ENCODE measurements at places on chromosomes 4 and X.

DNA sequence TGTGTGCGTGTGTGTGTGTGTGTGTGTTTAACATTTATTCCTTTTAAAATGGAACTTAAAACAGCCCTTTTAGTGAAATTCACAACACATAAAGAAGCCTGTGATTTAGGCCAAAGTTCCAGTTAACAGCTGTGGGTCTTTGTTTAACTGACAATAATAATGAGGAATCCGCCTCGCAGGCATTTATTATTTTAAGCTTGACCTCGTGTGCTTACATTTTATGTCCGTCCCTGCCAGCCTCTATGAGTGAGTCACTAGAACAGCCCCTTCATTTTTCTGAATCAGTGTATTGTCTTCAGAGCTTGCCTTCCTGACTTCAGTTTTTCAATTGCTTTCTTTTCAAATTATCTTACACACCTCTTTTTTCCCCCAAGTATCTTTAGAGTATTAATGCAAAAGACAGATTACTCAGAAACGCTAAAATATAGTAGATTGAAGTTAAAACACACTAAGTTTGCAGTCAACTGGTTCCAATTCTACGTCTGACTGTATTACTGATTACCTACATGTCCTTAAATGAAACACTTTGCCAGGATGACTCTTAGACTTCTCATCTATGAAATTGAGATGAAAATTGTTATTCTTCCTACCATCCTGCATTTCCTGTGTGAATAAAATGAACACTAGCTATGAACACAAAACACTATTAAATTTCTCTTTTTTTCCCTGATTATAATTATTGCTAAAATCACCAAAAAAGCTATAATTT, 319.6 kb upstream of the HS3ST1 start:
- DNase-seq: peak; percentile 35

DNA sequence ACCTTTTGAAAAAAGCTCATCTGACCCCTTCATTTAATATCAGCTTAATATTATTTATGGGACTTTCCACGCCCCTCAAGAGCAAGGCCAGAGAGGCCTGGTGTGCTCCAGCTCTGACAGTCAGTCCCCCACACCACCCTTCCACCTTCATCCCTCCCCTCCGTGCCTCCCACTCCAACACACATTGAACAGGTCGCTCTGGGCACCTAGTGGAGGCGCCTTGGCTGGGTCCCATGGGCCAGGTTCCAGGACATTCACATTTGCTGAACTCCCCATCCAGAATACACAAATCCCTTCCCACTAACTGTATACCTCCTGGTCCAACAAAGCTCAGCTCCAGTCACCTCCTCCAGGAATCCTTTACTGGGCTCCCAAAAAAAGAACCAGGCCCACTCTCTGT, 137.5 kb downstream of the BCOR start:
- DNase-seq: no peak

GRCh38 chr4:89762311-89762710, 74.7 kb downstream of the SNCA start:
- DNase-seq: no peak

- DNase-seq: no peak
Measured at GRCh38 chrX:39318506-39319343, 517.5 kb downstream of the MID1IP1 start.

- DNase-seq: no peak
Measured at GRCh38 chrX:18698737-18699650, 8.5 kb upstream of the PPEF1 start.

- DNase-seq: no peak
Measured at GRCh38 chr4:102064747-102065442, 274.4 kb downstream of the BANK1 start.

- DNase-seq: no peak
Measured at GRCh38 chrX:46681849-46682248, 77.1 kb downstream of the SLC9A7 start.

DNA sequence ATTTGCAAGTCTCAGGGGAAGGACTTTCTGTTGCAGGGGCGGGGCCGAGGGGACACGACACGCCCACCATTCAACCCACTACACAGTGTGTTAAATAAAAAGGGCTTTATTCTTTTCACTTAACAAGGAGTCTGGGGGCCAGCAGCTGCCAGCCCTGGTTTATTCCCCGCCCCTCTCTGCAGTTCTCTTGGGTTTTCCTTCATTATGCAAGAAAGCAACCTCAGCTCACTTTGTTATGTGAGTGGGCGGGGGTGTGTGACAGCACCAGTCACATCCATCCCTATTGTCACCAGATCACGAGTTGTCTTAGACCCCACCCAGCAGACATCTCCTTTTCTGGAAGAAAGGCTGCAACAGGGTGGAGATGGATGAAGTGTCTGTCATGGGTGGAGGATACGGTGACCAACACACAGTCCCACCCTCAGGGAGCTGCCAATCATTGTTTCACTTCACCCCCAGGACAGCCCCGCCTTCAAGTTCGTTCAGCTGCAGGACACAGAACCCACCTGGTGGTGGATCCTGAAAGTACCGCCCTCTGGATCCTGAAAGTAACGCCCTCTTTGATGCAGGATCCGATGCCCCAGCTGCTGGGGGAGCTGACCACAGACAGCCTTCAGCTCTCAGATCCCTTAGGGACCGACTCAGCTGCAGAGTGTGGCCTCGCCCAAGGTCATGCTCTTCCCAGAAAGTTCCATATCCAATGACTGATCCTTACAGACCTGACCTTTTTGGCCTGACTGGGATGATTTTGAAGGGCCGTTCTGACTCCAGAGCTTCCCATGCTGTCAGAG, 79.6 kb downstream of the SMIM20 start:
- no peak for DNase-seq

- DNase-seq: no peak
Measured at GRCh38 chr4:138078253-138078652, 163.9 kb downstream of the SLC7A11 start.

DNA sequence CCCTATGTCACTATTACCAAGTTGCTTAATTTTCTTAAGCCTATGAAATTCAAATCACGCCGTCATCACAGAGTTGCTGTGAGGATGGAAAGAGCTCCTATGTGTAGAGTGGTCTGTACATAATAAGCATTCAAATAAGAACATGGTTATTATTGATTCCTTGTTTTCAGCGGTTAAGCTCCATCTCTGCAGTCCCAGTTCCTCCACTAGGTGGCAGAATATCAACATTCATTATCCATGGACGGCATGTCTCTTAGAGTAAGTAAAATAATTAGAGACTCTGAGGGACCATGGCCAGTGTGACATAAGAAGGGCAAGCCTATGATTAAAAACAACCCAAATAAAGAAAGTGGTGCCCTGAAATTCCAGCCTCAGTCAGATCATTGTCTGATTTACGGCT, 132.5 kb upstream of the NHS start:
- DNase-seq: peak; percentile 35

GRCh38 chrX:10379878-10380277, 223.1 kb downstream of the CLCN4 start:
- no peak for DNase-seq

GRCh38 chr4:45302828-45303227, 576.5 kb upstream of the GNPDA2 start:
- DNase-seq: no peak

DNA sequence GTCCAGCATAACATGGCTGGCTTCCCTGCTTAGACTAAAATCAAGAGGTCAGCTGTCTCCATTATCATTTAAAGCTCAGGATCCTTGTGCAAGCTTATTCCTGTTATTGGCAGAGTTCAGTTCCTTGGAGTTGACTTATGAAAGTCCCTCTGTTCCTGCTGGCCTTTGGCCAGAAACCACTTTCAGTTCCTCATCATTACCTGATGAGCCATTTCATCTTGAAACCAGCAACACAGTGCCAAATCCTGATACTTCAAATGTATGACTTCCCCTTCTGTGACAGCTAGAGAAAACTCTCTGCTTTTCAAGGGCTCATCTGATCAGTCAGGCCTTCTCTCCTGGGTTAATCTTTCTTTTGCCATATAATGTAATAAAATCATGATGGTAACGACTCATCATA, 110.6 kb upstream of the FSTL5 start:
- no peak for DNase-seq

DNA sequence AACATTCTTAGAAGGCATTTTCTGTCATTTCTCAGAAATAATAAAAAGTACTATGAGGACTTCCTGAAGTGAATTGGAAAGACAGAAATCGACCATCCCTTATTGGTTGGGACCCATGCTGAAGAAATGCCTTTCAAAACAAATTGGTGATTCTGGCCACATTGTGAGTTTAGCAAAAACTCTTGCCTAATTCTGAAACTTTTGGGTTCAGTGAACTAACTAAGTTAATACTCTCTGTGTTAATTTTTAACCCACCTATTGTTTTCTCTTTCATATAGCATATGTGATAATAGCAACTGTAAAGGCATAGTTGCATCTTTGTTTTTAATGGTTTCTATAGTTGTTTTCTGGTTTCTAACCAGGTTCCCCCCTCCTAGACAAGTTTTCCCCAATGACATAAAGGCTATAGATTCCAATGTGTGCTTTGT, 129.3 kb upstream of the FAT1 start:
- DNase-seq: no peak

GRCh38 chr4:24537025-24537424, 47.3 kb downstream of the DHX15 start:
- DNase-seq: no peak

GRCh38 chr4:83234902-83235644, 49.5 kb downstream of the COQ2 start:
- no peak for DNase-seq

- no peak for DNase-seq
Measured at GRCh38 chr4:26174027-26174426, 146.8 kb upstream of the RBPJ start.

- DNase-seq: no peak
Measured at GRCh38 chr4:56050625-56051024, 101.9 kb downstream of the CEP135 start.

DNA sequence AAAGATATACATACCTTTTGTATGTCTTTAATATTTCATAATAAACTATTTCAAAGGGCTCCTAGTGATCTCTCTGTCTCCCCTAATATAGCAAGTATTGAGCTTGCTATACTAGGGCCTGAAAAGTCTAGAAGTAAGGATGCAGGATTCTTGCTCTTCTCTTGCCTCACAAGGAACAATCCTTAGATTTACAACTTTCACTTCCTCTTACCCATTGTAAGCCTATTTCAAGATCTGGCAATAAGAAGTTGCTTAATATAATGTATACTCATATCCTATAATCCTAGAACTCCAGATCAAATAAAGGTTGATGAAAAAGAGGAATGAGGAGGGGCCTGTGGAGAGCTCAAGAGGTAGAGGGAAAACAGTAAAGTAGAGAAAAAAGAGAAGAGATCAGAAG, 40.8 kb upstream of the CHRDL1 start:
- no peak for DNase-seq

DNA sequence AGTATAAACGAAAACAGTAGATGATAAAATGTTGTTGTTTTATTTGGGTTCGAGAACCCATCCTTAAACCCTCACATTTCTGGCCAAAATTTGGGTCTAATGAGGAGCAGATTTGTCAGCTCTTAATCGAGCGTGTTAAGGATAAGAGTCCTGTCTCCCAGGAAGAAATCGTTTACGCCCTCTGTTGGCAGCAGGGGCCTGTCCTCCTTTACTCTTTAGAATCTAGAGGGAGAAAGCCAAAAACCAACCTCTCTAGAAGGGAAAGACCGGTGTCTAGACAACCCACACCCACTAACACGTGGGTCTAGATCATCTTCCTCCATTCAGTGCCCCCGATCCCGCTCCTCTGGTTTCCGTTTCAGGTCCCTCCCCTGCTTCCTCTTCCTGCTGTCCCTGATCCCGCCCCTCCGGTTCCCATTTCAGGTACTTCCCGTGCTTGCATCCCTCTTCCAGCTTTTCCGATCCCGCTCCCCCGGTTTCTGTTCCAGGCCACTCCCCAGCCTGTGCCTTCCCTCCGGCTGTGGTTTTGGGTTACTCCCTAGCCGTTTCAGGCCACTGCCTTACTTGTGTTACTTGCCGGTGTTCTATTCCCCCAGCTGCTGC, 339.1 kb downstream of the PAPSS1 start:
- DNase-seq: no peak

DNA sequence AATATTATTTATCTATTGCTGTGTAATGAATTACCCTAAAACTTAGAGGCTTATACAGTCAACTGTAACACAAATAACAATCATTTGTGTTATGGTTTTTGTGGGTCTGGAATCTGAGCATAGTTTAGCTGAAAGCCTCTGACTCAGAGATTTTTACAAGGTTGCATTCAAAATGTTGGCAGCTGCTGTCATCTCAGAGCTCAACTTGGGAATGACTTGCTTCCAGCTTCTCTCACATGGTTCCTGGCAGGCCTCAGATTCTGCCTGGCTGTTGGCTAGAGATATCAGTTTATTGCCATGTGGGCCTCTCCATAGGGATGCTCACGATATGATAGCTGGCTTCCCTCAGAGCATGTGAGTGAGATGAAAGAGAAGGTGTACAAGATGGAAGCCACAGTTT, 70.2 kb upstream of the BRWD3 start:
- no peak for DNase-seq

- no peak for DNase-seq
Measured at GRCh38 chr4:15286041-15286440, 141.8 kb upstream of the C1QTNF7 start.

- no peak for DNase-seq
Measured at GRCh38 chrX:109553862-109554261, 17.2 kb downstream of the NXT2 start.

DNA sequence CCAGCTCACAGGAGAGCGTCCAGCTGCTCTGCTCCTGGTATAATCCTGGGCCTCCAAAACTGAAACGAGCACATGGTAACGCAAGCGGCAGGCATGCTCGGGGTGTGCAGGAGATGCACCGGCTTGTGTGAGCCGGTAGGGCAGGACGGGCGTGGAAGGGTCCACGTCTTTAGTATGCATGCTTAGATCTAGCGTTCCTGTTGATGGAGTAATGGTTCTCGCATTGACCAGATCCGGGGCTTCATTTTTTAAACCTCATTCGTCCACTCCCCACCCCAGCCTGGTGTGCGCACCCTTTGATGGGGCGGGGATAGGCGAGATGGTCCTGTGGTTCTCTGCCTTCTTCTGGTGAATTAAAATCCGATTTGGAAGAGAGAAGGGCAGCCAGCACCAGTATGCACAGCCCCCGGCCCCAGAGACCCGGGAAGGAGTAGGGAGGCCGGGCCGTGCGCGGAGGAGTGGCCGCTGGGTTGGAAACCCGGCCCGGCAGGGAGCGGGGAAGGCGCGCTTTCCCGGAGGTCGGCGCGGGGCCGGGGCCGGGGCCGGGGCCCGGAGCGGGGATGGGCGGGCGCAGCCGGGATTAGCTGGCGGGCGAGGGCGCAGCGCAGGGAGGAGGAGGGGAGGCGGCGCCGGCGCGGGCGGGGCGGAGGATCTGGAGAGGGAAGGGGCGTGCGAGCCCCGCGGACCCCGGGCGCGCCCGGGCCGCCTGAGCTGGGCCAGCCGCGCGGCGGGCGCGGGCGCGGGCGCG, 39.9 kb downstream of the FAM149A start:
- peak; percentile 47 for DNase-seq
